ENCODE measurements at places on chromosomes 12 and 14.

GRCh38 chr14:32366986-32367385, 37.9 kb downstream of the AKAP6 start:
- DNase-seq: no peak

DNA sequence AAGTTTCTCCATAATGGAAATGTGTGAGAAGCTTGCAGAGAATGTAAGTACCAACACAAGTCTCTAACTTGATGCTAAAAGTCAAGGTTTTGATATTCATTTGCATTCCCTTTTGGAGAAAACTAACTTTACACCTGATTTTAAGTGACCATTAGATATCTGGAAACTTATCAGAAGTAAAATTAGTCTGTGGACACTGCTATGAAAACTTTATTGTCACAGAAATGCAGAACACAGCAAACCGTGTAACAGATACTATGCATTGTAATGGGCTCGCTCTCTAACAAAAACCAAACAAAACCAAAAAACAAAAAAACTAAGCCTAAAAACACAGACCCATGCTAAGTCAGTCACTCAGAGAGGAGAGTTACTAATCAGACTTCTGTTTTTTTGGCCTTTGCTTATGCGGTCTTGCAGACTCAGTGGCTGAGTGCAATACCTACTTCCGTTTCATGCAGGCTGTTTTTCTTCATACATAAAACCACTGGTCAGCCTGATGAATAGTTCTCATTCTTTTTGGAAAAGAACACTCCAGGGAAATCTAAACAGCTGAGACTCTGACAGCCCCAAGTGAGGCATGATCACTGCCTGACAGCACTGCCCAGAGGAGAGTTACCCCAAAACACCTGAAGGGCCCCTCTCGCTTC, 35.7 kb downstream of the NRDE2 start:
- DNase-seq: no peak

DNA sequence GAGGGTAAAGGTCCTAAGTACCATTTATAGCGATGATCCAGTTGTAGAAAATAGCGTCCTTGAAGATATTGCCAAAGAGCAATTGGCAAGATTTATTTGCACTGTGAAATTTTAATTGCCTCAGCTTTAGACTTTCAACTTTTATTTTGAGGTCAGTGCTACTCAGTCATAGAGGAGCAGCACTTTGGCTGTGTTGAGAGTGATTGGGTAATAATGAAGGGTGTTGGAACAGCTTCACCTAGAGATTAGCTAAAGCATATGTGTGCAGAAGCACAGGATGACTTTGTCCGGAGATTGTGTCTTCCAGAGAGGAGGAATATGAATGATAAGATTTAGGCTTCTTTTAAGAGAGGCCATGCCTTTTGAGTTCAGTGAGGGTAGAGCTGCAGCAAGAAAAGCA, 164.8 kb downstream of the NPAS3 start:
- no peak for DNase-seq

GRCh38 chr14:69475194-69475818, 9.2 kb upstream of the PLEKHD1 start:
- peak; percentile 5 for DNase-seq

DNA sequence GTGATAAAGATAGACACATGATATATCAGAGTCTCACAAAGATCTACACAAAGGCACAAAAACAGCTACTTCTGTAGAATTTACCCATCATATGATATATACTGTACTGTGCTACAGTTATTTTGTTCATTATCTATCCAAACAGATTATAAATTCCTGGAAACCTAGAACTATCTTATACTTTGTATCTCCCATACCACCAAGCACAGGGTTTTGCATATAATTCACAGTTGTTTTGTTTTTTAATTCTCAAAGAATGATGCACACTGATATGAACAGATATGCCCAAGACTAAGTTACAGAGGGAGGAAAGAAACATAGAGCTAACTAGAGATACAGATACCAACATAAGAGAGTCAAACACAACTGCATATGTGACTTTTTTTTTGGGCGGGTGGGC, 3.4 kb downstream of the PRKAG1 start:
- no peak for DNase-seq

GRCh38 chr14:75515629-75515996, 6.7 kb upstream of the BATF start:
- DNase-seq: no peak

DNA sequence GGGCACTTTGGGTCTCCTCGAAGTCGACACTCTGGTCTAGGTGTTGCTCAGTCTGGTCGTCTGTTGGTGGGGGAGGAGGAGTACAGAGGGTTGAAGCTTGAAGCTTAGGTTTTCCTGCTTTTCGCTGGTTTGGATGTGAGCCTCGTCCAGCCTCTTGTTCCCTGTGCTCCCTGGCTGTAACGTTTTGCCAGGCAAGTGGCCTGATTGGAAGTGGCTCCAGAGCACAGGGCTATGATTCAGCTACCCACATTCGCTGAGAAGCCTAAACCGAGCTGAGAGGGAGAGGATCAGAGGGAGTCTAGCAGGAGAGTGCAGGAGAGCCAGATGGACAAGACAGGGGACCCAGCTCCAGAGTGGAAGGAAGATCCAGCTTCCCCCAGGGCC, 6.1 kb downstream of the HOXC10 start:
- no peak for DNase-seq

DNA sequence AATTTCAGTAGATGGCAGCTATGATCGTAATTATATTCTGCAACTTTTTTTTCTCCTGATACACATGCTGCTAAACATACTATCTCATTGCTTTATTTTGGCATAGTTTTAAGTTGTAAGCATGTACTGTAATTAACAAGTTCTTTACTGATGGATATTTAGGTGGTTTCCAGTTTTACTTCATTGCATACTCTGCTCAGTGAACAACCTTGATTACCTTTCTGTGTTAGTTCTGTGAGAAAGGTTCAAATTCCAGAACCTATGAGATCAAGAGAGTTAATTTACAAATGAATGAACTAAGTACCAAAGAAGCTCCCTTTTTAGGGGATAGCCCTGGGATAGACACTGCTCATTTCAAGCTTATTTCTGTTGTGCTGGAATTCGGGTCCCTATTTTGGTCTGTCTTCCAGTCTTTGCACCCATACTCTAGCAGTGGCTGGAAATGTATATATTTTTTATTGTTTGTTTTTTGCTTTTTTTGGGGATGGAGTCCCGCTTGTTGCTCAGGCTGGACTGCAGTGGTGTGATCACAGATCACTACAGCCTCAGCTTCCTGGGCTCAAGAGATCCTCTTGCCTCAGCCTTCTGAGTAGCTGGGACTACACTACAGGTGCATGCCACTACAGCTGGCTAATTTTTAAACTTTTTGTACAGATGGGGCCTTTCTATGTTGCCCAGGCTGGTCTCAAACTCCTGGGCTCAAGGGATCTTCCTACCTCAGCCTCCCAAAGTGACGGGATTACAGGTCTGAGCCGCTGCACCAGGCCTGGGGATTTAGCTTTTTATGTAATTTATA, 10.6 kb downstream of the PAPOLA start:
- DNase-seq: no peak

DNA sequence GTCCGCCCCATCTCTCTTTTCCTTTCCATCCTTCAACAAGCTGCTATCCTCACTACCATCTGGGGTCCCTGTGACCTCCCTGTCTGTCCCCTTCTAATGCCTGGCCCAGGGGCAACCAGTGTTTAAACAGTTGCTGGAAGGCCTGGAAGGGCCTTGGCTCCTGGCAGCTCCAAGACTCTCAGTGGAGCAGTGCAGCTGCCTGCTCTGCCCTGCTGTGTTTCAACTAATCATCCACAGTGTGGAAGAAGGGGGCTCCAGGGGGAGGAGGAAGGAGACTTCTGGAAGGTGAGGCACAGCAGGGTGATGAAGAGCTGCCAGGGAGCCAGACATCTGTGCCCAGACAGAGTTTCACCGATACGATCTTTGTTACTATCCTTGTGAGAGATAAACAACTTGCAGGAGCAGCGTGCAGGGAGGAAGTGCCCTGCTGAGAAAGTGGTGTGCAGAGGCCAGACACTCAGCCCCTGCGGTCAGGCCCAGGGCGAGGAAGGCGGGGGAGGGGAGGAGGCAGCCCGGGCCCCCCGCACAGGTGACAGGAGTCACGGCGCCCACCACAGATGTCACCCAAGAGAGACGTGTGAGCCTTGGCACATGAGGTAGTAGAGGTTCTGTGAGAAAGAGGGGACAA, 1061.8 kb downstream of the BCL11B start:
- no peak for DNase-seq
